Activated CD4-positive, alpha-beta T cell treated with anti-CD3 and anti-CD28 coated beads, Interleukin-2, amount 50 U/mL, for 1 hour (primary cell): ENCODE measurements at places on chromosomes 12 and 14.

DNA sequence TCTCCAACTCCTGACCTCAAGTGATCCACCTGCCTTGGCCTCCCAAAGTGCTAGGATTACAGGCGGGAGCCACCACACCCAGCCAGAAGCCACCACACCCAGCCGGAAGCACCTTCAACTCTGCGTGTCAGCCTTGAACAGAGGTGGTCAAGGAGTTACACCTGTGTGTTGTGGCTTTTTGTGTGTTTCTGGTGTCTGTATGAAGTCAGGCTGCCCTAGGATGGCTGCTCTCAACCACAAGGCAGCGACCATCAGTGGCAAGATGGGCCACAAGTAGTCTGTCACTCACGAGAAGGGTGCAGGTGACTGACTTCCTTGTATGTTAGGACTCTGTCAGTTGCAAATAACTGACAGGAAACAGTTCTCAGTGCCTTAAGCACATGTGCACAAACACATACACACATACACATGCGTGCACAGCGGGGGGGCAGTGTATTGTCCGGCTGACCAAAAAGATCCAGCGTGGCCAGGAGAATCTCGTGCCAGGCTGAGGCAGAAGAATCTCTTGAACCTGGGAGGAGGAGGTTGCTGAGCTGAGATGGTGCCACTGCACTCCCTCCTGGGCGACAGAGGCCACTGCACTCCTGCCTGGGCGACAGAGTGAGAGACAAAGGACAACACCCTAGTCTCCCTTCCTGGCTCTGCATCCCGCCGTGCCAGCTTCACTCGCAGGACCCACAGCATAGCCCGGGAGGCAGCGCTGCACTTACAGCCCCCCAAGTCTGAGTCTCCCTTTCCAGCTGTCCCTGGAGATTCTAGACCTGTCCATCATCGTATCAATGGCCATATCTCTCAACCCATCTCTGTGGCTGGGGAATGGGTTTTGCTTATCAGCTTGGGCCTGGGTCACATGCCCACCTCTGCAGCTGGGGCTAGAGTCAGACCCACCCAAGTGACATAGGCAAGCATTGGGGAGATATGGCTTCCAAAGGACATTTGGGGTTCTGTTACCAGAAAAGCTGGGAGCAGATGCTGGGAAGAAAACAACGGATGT lies 13.7 kb downstream of the P2RX4 start:
- DNase-seq: no peak

GRCh38 chr12:116226026-116226425 lies 51.5 kb downstream of the MED13L start:
- DNase-seq: no peak

GRCh38 chr14:91269076-91269991 lies 24.8 kb upstream of the GPR68 start:
- DNase-seq: no peak

GRCh38 chr12:69428351-69429073 lies 41.7 kb upstream of the FRS2 start:
- no peak for DNase-seq

DNA sequence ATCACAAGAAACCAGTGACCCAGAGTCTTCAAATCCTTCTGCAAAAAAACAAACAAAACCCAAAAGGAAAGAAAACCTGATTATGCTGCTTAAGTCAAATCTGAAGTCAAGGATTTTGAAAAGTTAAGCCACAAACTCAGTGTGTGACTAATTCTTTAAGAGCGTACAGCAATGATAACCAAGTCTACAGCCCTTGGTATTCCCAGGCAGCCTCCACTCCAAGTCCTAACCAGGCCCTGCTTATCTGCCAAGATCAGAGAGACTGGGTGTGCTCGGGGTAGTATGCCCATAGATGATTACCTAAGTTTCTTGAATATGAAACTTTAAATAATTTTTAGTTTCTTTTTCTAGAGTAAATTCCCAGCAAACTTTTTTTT lies 13.1 kb downstream of the PGAM5 start:
- DNase-seq: no peak

- DNase-seq: no peak
Observed at GRCh38 chr12:45973526-45973925, 16.8 kb downstream of the SCAF11 start.

DNA sequence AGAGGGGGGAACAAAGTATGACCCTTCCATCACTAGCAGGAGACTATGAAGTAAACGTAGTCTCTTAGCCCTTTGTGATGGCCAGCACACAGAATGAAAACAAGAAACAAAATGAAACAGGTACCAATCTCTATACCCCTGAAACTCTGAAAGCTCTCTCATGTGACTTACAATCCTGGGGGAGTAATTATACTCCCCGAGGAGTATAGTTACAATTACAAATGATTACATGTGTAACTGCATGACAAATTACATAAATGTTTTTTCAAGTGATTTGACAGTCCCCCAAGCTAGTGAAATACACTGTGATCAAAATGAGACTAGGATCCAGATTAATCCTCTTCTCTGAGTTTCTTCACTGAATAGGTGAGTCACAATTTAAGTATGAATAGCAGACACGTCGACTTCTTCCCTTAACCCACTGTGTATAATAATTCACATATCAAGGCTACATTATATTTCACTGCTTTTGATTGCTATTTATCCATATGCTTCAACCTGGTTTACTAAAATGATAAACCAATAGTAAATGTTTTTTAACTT lies 74.0 kb downstream of the SPTSSA start:
- DNase-seq: no peak

DNA sequence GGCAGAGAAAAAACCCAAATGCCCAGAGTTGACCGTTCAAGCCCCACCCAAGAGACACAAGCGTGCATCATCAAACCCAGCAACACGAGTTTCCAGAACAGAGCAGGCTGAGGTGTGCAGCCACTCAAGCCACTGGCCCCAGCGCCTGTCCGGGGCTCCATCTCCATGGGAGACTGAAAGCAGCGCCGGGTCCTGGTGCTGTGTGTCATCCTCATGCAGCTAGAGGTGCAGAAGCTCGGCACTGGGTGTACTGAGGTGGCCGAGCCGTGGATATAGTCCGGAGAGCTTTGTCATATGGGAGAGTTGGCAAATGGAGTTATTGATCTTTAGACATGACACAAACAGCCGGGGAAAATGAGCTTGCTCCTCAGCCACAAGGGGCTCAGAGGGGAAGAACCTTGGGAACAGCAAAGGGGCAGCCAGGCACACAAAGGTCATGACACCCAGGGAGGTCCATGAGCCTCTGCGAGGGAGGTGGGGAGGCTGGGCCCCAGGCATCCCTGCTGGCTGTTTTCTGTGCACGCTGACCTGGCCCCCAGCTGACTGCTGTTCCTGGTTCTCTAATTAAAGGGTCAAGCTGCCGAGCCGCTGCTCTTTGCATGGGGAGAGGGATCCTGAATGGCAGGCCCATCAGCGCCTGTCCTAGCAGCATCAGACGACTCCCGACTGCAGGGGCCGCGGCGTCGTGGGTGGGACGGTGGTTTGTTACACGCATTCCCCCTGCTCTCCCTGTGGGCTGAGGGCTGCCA lies 145.4 kb upstream of the SFSWAP start:
- no peak for DNase-seq

- no peak for DNase-seq
Observed at GRCh38 chr12:3303410-3304136, 187.4 kb upstream of the PRMT8 start.

DNA sequence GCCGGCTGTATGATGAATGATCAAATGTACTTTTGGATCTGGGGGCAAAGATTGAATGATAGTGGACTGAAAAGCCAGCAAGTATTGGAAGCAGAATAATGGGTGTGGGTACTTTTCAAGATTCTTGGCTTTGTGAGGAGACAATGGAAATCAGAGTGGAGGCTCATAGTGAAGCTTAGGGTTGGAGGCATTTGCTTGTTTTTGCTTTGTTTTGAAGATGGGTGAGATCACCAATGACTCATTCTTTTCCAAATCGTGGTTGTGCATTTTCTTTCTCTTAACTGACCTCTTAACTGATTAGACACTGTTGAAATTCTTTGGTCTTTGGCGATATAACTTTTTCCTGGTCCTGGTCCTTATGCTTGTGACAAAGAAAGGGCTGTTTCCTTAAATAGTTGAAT lies 54.4 kb downstream of the PELI2 start:
- no peak for DNase-seq

DNA sequence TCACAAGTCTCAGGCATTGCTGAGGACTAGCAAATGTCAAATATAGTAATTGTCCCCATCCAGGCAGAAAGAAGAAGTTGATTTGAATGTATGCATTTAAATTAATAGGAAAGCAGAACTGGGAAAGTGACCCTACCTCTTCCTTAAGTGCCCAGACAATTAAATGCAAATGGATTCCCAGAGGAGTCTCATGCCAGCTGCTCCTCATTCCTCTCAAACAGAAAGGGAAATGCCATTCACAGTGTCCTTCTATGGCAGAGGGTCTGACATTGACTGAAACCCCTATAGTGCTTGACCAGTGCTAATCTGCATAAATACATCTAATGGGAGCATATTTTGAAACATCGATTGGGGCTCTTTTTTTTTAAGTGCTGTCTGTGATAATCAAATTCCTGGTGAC lies 292.4 kb upstream of the SEL1L start:
- no peak for DNase-seq

GRCh38 chr12:107178776-107179175 lies 85.4 kb upstream of the CRY1 start:
- DNase-seq: no peak

GRCh38 chr14:59190372-59190771 lies 1.9 kb downstream of the DAAM1 start:
- DNase-seq: no peak

- no peak for DNase-seq
Observed at GRCh38 chr12:101915841-101916240, 38.5 kb downstream of the DRAM1 start.

DNA sequence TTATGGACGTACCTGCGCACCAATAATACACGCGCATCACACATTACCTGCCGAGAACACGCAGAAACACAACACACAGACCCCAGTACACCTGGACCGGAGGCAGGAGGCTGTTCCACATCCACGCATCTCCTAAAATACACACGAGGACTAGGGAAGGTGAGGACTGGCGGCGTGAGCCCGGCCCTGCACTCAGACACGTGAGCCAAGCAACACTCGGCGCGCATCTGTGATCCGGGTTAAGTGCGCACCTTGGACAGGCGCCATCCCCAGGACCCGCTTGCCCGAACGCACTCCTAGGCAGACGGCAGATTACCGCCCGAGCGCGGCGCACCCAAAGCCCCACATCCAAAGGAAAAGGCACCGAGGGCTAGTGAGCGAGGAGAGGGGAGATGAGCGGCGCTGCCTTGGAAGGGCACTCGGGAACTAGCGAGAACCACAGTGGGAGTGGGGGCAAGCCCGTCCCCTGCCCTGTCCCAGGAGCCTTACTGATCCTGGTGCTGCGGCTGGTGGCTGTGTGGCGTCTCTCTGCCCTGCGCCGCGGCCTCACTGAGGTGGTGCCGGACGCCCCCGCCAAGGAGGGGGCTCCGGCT lies 417 bp downstream of the GLS2 start:
- peak; percentile 22 for DNase-seq

DNA sequence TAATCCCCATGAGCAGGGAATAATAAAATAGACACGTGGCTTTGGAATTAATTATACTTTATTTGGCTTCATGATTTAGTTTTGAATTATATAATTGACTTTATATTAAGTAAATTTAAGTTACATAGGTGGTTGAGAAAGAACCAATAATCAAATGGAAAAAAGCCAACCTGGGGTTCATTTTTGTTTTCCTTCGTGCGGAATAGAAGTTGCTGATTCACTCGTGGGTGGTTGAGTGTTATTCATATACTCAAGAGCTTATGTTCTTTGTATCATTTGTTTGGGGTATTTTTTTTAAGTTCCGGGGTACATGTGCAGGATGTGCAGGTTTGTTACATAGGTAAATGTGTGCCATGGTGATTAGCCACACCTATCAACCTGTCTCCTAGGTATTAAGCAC lies 58.0 kb downstream of the ZNF664 start:
- DNase-seq: no peak

DNA sequence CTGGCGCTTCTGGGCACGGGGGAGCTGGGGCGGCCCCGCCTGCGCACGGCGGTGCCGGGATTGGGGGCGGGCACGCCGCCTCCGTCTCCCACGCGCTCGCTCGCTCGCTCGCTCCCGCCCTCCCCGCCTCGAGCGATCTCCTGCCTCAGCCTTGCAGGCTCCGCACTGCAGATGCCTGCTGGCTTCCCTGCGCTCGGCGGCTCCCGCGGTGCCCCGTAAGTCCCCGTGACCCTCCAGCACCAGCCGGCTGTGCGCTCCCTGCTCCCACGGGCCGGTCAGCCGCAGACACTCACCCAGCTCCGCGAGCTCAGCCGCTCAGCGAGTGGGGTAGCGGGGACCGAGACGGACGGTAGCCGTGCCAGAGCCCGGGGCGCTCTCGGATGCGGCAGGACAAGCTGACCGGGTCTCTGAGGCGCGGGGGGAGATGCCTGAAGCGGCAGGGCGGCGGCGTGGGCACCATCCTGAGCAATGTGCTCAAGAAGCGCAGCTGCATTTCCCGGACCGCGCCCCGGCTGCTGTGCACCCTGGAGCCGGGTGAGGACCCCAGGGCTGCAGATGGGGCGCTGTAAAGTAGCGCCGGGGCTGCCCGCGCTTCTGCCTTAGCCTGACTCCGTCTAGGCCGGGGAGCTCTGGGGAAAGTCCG lies at the start of gene TBC1D30:
Gene TBC1D30 (plus strand): TSS at position 148 of the 643 bp plus-strand sequence. CDS start 233 bp downstream, at position 381.
- no peak for DNase-seq

- DNase-seq: no peak
Observed at GRCh38 chr12:123861392-123861791, 99.3 kb downstream of the DNAH10 start.

DNA sequence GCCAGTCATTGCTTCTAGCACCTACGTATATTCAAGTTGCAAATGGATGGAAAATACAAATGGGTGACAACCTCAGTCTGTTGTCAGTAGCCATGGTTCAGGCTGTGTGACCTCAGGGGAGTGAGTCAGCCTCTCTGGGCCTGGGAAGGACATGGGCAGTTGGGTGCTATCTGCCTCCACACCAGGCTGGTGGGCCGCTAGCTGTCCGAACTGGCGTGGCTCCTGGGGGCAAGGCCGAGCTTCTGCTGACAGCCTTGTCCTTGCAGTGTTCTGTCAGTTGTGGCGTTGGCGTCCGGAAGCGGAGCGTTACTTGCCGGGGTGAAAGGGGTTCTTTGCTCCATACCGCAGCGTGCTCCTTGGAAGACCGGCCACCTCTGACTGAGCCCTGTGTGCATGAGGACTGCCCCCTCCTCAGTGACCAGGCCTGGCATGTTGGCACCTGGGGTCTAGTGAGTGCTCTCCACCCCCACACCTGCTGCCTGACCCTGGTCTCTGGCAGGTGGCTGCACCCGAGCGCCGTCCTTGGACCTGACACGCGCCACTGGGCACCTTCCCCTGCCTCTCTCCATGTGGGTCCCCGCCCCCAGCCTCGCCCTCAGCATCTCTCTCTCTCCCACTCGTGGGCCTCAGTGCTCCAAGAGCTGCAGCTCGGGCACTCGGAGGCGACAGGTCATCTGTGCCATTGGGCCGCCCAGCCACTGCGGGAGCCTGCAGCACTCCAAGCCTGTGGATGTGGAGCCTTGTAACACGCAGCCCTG lies 17.1 kb downstream of the PAPLN start:
- no peak for DNase-seq
